ENCODE measurements at places on chromosomes 1 and 21.
A peak's percentile ranks its signal among the peaks of the same experiment; 100 is the strongest.

GRCh38 chr1:98761219-98761865 lies 99.8 kb downstream of the SNX7 start:
- no peak for DNase-seq

DNA sequence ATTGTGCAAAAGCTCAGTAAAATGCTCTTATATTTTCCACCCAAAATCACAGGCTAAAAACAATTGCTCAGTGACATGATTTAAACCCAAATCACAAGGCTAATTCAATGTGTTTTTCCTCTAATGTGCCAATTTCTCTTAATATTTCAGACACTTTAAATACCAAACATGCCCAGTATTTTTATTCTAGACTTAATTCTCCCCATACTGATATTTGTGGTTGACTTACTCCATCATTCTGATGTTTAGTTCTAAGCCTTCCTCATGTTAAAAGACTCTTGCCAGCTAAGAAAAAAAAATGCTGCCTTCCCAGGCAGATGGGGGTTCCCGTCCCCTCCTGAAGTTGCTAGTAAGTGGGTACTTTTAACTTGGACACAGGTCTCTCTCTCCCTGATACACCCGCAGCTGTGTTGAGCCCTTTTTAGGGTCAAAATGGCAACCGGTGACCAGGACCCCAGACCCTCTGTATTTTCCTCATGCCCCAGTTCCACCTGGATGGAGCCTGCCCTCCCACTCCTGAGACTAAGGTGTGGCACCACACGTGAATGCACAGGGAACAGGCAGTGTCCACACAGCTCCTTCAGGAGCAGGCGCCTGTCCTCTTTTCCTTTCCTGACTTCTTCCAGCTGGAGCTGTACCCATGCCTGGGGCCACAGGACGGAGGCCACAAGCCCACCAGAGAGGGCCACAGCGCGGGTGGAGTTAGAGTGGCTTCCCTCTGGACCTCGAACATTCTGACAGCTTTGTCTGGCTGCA lies 118.9 kb downstream of the RIPK4 start:
- DNase-seq = no peak

- no peak for DNase-seq
Measured at GRCh38 chr1:156857532-156857931, 1.4 kb downstream of the INSRR start.

- DNase-seq = peak; percentile 41
Measured at GRCh38 chr1:204296431-204296988, 63.2 kb downstream of the PLEKHA6 start.

DNA sequence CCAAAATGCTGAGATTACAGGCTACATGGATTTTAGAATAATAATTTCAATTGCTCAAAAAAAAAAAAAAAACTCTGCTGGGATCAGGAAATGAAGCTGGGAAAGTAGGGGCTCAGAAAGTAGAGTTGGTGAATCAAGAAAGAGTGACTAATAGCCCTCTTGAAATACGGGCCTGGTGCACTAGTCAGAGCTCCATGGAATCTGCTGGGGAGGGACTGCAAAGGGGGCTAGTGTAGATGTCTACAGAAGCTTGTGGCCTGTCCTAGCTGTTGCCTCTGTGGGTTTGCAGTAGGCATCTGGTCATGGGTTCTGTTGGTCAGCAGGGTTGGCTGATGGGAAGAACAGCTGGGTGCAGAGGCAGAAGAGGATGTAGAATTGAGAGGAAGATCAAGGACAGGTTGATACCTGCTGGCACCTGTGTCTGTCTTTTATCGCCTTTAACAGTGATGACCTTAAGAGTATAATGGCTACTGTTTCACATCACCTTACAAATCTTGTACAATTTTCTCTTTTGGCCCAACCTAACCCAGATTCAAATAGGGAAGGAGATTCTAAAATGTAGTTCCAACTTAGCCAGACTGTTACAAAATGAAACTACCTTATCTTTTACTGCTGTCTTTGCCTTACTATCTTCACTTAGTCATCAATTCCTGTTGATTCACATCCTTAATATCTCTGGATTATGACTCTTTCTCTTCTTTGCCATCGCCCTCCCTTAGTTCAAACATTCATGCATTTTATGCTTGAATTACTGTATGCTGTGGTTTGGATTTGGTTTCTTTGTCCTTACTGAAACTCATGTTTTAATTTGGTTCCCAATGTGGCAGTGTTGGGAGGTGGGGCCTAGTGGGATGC lies 126.2 kb downstream of the GIPC2 start:
- no peak for DNase-seq

GRCh38 chr1:194184974-194185373 lies 998.6 kb upstream of the B3GALT2 start:
- DNase-seq = no peak

GRCh38 chr1:165773324-165773965 lies 4.8 kb upstream of the TMCO1 start:
- no peak for DNase-seq

GRCh38 chr1:32613472-32613871 lies 36.9 kb downstream of the ZBTB8OS start:
- no peak for DNase-seq

DNA sequence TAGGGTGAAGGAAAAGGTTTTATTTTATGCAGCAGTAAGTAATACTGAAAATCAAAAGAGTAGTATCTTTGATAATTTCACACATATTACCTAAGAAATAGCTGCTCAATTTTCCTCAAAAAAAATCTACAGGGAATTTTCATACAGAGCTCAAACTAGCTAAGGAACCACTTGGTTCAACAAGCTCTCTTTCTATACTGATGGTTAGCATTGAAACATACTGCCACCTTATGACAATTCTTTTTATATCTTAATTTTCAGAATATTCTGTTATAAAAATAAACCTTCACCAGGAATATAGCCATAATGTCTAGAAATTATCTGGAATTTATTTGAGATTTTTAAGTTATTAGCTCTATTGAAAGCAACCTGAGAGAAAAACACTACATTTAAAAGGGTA lies 142.1 kb downstream of the DPYD start:
- no peak for DNase-seq

- DNase-seq = peak; percentile 60
Measured at GRCh38 chr1:91282695-91283420, 121.8 kb downstream of the HFM1 start.

GRCh38 chr1:4171480-4172450 lies 271.7 kb upstream of the C1orf174 start:
- DNase-seq = no peak

GRCh38 chr1:150789396-150789795 lies 18.7 kb downstream of the CTSK start:
- DNase-seq = no peak

GRCh38 chr1:174989536-174990220 lies 10.1 kb upstream of the CACYBP start:
- no peak for DNase-seq

DNA sequence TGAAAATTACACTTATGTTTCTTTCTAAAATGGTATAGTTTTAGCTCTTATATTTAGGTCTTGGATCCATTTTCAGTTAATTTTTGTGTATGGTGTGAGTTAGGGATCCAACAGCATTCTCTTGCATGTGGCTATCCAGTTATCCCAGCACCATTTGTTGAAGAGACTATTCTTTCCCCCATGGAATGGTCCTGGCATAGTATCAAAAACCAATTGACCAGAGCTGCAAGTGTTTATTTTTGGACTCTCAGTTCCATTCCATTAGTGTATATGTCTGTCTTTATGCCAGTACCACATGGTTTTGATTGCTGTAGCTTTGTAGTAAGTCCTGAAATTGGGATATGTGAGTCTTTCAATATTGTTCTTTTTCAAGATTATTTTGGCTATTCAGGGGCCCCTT lies 14.3 kb downstream of the TTLL10 start:
- no peak for DNase-seq

DNA sequence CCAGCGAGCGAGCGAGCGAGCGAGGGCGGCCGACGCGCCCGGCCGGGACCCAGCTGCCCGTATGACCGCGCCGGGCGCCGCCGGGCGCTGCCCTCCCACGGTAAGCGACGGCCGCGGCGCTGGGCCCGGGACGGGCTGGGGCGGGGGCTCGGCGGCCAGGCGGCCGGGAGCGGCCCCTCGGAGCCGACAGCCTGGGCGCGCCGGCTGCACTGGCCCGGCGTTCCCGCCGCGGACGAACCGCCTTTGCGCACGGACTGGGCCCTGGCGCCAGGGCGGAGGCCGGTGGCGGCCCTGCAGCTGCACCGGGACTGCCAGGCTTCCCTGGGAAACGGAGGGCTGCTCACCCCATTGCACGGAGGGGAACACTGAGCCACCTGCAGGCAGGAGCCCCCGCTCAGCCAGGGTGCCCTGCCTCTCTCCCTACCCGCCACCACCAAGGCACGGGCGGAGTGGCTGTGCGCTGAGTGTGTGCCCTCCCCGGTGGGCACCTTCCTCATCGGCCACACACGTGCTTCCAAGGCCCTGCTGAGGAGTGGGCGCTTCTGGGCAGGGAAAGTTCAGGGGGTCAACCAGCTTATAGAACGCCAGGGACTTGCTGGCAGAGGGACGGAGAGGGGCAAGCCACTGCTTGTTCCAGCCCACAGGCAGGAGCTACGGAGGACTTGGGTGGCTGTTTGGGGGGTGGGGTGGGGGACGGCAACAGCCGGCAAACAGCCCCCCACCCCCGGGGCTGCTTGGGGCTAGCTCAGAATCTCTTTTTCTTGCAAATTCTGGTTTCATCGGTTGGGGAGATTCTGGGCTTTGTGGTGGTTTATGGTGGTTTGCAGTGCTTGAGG lies 532 bp downstream of the CSF1 start:
- no peak for DNase-seq

GRCh38 chr1:7581754-7582459 lies 189.2 kb upstream of the VAMP3 start:
- DNase-seq = no peak

DNA sequence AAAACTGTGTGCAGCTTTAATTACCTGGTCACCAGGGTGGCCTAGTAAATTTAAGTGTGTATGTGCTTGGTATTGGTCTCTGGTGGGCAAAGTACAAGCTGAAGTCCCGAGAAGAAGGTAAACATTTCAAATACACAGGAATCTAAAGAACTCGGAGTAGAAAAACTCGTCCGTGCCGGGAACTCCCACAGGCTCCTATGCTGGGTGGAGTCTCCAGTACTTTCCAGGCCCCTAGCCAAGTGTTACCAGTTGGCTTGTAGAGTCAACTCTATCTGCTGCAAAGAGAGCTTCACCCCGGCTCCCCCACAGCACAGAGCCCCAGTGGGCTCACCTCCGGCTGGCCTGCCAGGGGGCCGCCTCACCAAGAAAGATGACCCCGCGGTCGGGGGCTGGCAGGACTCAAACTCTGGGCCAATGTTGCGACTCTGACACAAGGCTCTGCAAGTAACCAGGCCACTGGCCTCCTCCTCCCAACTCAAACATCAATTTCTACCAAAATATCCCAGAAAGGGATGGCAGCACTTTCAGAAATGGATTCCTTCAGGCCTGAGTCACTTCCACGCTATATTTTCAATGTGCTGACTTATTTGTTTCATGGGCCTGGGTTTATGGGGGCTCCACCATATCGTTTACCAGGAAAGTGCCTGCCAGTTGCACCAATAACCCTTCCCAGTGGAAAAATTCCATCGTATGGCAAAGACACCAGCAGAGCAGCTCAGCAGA lies 73.9 kb downstream of the SLC66A1 start:
- no peak for DNase-seq

GRCh38 chr1:118905196-118905595 lies 82.9 kb downstream of the TBX15 start:
- no peak for DNase-seq

DNA sequence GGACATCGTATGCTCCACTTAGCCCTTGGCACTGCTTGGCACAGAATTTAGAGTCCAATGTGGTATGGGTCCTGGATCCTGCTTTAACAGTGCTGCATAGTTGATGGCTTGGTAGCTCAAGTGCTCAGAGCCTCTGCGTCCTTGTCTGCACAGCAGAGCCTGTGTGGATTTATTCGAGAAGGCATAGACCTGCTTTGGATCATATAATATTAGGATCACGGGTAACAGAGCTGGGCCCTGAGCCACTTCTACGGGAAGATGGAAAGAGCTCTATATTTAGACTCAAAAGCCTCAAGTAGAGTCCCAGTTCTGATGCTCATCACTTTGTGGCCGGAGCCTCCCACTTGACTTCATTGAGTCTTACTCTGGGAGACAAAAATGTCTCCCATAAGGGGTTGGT lies 164.4 kb upstream of the EDN2 start:
- no peak for DNase-seq

DNA sequence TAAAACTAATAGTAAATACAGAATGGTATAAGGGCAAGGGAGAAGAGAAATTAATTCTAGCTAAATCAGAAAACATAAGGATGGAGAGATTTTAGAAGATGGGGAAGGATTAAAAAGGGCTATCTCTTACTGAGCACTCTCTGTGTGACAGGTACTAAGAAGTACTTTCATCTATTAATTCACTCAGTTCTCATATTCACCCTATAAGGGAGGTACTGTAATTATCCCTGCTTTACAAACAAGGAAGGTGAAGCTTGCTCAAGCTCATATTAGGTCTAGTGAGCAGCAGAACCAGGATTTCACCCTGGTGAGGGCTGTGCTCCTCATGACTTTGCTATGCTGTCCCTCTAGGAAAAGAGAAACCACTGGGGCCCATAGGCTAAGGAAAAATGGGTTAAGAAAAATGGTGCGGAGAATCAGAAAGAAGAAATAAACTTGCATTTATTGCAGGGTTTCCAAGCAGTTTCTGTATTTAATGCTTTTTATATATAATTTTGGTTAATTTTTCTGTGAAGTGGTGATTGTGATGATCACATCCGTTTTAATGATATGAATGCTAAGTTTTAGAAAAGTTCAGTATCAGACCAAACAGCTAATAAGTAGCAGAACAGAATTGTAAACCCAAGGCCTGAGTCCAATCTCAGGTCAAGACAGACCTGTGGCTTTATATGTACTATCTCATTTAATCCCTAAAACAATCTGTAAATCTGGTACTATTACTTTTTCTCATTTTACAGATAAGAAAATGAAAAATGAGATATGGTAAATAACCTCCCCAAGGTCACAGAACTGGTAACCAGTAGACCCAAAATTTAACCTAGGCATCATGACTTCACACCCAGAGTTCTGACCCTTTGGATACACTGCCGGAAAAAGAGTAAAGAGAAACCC lies 1.7 kb downstream of the PCNX2 start:
- DNase-seq = no peak

Measured in hematopoietic multipotent progenitor cell (in vitro differentiated cells).